ENCODE measurements at places on chromosomes 12 and 14. TPM values are rescaled to one million over a fixed set of nuclear protein-coding genes. Genes with fewer than 3 reads are reported as not detected.

- ATAC-seq, result no peak
Measured at GRCh38 chr14:101623077-101623372, 61.7 kb downstream of the DIO3 start.

- peak; percentile 26 for ATAC-seq
Measured at GRCh38 chr12:15201056-15201455, 20.2 kb downstream of the RERG start.

DNA sequence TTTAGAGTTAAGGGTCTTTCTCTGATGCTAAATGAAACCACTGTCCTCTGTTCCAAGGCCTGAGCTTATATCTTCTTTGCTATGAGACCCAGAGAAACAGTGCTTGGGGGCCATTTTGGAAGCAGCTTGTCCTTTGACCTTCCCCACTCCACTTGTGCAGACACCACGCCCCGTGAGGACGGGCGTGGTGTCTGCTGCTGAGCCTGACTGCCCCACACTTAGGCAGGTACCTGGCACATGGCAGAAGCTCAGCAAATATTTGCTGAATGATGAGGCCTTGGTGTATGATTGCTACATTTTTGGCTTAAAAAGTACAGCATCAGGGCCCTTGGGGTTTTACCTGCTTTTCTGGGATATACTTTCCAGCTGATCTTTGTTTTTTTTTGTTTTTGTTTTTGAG lies 69.9 kb downstream of the RASSF3 start:
- ATAC-seq, result no peak

DNA sequence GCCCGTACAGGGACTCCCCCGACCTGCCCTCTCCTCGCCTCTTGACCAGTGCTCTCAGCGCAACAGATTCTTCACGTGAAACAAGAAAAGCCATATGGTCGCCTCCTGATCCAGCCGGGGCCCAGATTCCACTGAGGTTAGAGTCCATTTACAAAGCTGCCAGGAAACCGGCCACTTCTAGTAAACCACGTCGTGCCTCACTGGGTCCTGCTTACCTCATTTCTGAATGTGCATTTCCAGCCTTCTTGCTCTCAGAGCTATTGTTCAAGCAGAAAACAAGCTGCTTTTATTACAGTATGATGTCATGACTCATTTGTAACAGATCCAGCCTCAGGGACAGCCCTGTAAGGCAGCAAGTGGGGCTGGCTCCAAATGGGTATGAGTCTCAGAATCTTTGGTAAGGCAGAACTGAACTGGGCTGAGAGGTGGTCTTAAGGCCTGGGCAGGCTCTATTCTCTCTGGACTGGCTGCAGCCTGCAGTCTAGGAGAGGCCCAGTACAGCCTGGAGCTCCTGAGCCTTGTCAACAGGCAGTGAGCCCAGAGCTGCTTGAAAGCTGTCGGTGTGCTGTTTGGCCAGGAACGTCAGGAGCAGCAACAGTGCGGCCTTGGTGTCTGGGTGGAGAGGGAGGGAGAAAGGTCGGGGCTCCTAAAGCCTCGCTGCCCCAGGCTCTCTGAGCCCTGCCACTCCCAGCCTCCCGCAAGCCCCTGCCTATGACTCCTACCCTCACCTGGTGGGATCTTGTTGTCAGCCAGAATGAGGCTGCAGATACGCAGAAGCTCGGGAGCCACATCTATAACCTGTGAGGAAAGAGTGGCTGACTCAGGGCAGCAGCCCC lies 8.3 kb downstream of the REC8 start:
- peak; percentile 69 for ATAC-seq

DNA sequence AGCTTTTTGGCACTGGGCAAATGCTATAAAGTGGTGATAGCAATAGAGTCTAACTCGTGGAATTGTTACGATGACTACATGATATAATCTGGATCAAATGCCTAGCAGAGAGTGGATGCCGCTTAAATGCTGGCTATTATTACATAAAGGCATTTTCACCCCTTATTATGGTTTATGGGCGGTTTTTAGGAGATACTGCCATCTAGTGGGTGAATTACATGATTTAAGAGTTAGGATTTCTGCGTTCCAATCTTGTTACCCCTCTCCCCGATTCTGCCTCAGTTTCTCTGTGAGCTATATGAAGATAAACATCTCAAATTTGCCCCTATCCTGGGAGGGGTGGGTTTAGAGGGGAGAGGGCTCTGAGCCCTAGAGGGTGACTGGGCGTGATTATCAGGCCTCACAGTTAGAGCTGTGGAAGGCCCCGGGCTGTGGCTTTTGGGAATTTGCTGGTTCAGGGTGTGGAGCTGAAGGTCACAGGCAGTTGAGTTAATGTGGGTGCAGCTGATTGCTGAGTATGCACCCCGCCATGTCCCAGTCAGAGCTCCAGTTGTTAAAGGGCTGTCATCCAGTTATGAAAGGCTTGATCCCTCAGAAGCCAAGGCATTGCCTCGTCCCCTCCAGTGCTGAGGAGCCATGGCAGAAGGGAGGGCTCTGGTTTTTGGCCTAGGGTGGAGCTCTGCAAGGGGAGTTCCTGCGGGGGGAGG lies 14.4 kb downstream of the CLSTN3 start:
- peak; percentile 45 for ATAC-seq

GRCh38 chr12:53221203-53222080 lies 10.6 kb downstream of the RARG start:
- peak; percentile 64 for ATAC-seq

DNA sequence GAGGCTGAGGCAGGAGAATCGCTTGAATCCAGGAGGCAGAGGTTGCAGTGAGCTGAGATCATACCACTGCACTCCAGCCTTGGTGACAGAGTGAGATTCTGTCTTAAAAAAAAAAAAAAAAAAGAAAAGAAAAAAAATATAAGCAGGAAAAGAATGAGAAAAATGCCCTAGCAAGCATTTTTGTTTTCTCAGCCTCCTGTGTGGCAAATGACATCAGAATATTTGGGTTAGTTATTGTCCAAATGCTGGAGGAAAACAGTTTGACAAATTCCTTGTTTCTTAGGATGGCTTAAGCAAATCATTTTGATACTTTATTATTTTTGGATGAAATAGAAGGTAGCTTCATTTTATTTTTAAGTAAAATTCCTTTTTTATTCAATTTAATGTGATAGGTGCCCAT lies 7.5 kb upstream of the PTPRR start:
- no peak for ATAC-seq

IRF9 gene
- 61.3 TPM for total RNA-seq

MAPK1IP1L gene
- total RNA-seq, result 80.3 TPM

CLEC12A gene
- total RNA-seq, result 1.1 TPM

PRH2 gene
- total RNA-seq, result 6.0 TPM

LAG3 gene
- 3.0 TPM for total RNA-seq

TMEM179 gene
- total RNA-seq, result 0.46 TPM
